OCI-LY7 (cell line): ENCODE measurements at places on chromosomes 4 and X. TPM values are rescaled to one million over a fixed set of nuclear protein-coding genes. Genes with fewer than 3 reads are reported as not detected.

SYTL5 gene
- total RNA-seq = not detected in 2 replicates

DNA sequence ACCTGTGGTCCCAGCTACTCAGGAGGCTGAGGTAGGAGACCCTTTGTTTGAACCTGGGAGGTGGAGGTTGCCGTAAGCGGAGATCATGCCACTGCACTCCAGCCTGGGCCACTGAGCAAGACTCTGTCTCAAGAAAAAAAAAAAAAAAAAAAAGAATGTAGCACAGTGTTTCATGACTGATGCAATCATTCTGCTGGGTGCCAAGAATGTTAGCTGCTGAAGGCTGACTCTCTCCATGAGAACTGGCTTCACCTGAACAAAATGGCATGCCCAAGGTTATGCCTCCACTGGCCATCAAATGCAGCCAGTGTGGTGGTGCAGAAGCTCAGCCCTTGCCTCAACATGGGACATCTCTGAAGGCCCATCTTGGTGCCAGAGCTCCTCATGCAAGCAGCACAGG is 412.1 kb downstream of the ADAM29 start:
- DNase-seq = no peak

ADH1C gene
- total RNA-seq = not detected in 2 replicates

BEX1 gene
- not detected in 2 replicates for total RNA-seq

- DNase-seq = peak; percentile 24
Measured at GRCh38 chr4:115279330-115279729, 165.9 kb upstream of the NDST4 start.
